ENCODE measurements at places on chromosomes 16 and 17.

DNA sequence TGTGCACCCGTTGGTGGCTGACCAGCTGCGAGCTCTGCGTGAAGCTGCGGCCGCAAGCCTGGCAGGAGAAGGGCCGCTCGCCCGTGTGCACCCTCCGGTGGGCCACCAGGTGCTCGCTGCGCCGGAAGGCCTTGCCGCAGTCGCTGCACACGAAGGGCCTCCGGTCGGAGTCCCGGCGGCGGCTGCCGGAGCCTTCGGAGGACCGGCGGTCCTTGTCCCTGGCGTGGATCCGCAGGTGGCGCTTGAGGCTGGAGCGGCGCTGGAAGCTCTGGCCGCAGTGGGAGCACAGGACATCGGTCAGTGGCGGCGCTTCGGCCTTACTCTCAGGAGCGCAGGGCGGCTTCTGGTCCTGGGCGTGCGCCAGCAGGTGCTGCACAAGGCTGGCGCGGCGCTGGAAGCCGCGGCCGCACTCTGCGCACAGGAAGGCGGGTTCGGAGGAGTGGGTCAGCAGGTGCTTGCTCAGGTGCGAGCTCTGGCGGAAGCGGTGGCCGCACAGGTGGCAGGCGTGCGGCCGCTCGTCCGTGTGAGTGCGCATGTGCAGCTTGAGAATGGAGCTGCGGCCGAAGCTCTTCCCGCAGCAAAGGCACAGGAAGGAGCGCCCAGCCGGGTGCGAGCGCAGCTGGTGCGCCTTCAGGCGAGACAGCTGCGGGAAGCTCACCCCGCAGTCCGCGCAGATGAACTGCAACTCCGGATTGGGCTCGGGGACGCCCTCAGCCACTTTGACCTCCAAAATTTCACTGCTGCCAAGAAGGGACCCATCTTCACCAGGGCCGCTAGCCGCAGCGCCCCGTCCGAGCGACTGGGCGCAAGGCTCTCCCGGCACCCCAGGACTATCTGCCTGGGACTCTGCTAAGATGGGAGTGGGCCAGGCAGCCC is 9.1 kb downstream of the ZSCAN10 start:
- DNase-seq = no peak

GRCh38 chr16:15672514-15673167 is 22.6 kb downstream of the NDE1 start:
- no peak for DNase-seq

DNA sequence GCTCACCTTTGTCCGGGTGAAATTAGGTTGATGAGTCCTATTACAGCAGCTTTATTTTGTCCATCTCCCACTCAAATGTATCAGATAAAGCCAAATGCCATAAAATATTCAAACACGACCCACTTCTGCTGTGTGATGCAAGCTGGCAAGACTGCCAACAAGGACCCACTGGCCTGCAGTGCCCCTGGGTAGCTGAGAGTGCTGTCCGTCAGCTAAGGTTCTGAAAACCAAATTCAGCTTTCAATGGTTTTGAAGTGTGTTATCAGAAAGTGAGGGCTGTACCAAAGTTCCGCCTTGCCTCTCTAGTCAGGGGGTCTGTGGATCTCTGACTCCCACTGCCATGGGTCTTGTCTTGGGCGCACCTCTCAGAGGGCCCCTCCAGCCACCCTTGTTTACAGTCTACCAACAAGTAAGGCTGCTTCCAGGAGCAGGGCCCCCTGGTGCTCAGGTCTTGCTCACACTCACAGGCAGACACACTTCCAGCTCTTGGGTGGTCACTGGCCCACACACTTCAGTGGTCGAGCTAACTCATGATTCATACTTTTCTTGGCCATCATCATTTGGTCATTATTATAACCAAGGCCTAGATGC is 10.5 kb upstream of the CCDC182 start:
- DNase-seq = no peak

GRCh38 chr17:31397256-31397939 is 5.9 kb downstream of the RAB11FIP4 start:
- no peak for DNase-seq

- no peak for DNase-seq
These were observed 13.5 kb upstream of the CIBAR2 start for GRCh38 chr16:85125570-85126393.

GRCh38 chr17:77535892-77536291 is 395.1 kb downstream of the SEC14L1 start:
- DNase-seq = no peak

- DNase-seq = peak; percentile 95
These were observed 28.0 kb upstream of the LRRC37A start for GRCh38 chr17:46266656-46267544.

DNA sequence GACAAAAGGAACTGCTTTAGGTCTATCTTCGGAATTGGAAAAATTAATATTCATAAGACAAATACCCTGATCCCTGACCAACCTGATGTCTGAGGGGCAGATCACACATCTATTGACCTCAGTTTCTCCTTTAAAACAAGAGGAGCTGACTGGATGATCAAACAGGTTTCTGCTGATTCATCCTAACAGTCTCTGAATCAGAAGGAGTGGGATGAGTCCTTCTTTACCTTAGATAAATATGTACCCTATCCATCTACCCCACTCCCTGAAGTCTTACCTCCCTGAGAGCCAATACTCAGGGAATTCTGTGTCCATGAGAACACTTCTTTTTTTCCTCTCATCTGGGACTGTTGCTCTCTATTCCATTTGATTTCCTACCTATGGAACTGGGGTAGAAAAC is 80.3 kb upstream of the CRHR1 start:
- no peak for DNase-seq

GRCh38 chr16:66832190-66832589 is 1.4 kb upstream of the NAE1 start:
- no peak for DNase-seq

DNA sequence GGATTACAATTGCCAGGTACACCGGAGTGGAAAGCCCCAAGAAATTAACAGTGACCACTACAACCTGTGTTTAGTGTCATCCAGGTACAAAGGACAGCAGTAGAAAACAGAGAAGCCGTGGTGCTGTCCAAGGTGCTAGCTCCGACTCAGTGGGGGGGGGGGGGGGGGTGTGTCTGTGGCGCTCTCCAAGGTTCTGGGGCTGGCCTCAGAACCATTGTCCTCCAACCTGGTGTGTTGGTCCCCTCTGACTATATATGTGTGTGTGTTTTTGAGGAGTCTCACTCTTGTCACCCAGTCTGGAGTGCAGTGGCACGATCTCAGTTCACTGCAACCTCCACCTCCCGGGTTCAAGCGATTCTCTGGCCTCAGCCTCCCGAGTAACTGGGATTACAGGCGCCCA is 5.8 kb upstream of the ZNF23 start:
- DNase-seq = peak; percentile 42

- no peak for DNase-seq
These were observed 4.7 kb downstream of the TMEM106A start for GRCh38 chr17:43216369-43216761.

GRCh38 chr16:11302977-11303376 is 21.8 kb upstream of the PRM1 start:
- DNase-seq = no peak

GRCh38 chr16:1932050-1933028 is 10.7 kb downstream of the MSRB1 start:
- no peak for DNase-seq

DNA sequence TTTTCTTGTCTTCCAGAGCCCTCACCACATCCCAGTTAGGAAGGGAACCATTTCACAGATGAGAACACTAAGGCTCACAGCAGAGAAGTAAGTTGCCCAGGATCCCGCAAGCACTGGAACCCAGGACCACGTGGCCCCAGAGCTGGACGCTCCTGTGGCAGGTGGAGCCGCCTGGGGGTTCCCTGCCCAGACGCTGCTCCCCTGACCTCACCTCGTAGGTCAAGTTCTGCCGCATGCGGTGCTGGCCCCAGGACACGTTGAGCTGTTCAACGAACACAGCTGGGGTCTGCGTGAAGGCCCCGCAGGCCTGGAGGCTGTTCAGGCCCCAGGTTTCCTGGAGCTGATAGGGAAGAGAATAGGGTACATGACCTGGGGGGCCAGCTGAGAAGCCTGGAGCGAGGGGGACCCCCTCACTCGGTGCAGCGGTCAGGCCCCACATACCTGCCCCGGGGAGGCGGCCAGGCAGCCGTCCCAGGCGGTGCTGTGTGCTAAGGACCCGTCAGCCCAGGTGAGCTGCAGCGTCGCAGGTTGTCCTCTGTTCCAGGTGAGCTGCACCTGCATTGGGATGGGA is 54.1 kb downstream of the RMI2 start:
- DNase-seq = no peak

GRCh38 chr16:83689385-83689831 is 118.4 kb upstream of the HSBP1 start:
- peak; percentile 18 for DNase-seq

GRCh38 chr16:53937161-53937880 is 233.4 kb downstream of the FTO start:
- no peak for DNase-seq

DNA sequence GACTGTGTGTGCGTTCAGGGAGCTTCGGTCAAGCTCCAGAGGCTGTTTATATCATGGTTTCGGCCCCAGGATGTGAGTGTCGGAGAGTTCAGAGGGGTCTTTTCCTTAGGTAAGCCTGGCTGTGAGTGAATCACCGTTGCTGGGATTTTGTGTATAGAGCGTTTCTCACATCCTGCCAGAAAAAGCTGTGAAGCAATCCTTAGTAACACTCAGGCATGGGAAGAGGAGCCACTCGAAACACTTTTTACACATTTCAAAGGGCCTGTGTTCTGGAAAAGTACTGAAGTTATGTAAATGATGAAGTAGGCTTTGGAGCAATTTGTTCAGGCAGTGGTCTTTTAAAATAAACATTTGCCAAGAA is 662 bp downstream of the PGS1 start:
- no peak for DNase-seq

GRCh38 chr17:63881935-63882601 is at the start of gene GH2:
Gene GH2, minus strand, starts transcription at chr17:63881944. Its CDS starts 143 bp downstream, at chr17:63881801.
- DNase-seq = peak; percentile 80

Measured in GM10248 (cell line).